ENCODE measurements at places on chromosomes 16 and 17.

GRCh38 chr17:3977387-3977786, 13.2 kb upstream of the ATP2A3 start:
- no peak for DNase-seq

- DNase-seq = no peak
Observed at GRCh38 chr17:28228109-28228840, 90.7 kb upstream of the TMEM97 start.

DNA sequence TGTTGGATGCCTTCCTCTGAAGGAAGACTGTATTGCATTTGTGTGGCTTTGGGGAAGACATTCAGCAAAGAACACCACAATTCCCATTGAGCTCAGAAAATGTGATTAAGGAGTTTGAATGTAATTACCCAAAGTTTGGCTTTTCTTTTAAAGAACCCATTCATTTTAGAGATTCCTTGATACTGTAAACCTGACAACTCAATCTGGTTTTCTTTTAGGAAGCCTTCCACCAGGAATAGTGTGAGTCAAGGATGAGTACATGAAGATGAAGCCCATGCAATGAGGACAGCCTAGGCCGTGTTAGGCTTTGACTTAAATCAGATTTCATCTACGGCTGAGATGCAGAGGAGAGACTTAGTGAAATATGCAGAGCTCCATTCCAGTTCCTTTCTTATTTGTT, 271.7 kb upstream of the TBX2 start:
- no peak for DNase-seq

DNA sequence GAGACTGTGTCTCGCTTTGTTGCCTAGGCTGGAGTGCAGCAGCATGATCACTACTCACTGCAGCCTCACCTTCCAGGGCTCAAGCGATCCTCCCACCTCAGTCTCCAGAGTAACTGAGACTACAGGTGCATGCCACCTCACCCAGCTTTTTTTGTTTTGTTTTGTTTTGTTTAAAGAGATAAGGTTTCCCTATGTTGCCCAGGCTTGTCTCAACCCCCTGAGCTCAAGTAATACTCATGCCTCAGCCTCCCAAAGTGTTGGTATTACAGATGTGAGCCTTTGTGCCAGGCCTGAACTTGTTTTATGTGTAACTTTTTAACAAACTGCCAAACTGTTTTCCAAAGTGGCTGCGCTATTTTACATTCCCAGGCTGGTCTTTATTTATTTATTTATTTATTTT, 41.8 kb upstream of the NUDT7 start:
- DNase-seq = no peak

GRCh38 chr17:36920032-36921005, 17.0 kb upstream of the LHX1 start:
- DNase-seq = no peak

DNA sequence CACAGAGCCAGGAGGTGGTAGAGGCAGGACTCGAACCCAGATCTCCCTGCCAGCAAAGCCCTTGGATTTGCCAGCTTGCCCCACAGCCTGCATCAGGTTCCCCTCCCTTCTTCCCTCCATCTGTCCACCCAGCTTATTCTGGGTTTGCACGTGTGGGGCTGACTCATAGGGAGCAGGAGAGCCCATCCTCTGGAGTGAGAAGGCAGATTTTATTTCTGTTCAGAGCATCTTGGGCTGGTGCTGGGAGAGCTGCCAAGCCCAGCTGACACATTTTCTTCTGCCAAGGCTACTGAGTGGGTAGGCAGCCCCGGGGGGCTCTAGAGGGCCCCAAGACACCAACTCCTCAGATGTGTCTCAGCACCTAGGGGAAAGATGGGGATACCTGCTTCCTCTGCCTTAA, 106.3 kb upstream of the CRHR1 start:
- DNase-seq = no peak

- DNase-seq = no peak
Observed at GRCh38 chr17:9475101-9475658, 100.4 kb downstream of the STX8 start.

GRCh38 chr17:48641541-48642058, 15.4 kb upstream of the HOXB9 start:
- DNase-seq = no peak

DNA sequence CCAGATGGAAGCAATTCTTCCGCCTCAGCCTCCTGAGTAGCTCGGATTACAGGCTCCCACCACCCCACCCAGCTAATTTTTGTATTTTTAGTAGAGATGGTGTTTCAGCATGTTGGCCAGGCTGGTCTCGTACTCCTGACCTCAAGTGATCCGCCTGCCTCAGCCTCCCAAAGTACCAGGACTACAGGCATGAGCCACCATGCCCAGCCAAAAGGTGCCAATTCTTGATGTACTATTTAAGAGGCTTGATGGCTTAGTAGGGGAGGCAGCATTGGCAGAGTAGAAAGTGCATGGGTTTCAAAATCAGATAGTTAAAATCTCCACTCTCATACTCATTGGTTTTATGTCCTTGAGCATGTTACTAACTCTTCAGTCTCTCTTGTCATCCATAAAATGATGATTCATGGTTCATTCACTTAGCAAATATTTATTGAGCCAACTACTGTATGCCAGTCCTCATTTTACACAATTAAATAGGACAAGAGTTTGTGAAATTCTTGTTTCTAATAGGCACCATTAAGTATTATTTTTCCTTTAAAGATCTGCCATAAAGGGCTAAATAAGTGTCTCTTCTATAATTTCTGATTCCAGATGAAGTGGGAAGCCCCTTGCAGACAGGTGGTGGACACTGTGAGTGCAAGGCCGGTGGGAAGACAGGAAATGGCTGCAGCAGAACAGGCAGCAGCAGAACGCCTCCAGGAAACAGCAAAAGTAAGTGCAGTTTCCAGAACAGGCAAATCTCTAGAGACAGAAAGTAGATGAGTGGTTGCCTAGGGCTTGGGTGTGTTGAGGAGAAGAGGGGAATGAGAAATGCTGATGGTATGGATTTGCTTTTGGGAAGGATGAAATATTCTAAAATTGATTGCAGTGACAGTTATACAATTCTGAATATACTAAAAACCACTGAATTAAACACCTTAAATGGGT, 8.2 kb upstream of the RPL27 start:
- DNase-seq = no peak

DNA sequence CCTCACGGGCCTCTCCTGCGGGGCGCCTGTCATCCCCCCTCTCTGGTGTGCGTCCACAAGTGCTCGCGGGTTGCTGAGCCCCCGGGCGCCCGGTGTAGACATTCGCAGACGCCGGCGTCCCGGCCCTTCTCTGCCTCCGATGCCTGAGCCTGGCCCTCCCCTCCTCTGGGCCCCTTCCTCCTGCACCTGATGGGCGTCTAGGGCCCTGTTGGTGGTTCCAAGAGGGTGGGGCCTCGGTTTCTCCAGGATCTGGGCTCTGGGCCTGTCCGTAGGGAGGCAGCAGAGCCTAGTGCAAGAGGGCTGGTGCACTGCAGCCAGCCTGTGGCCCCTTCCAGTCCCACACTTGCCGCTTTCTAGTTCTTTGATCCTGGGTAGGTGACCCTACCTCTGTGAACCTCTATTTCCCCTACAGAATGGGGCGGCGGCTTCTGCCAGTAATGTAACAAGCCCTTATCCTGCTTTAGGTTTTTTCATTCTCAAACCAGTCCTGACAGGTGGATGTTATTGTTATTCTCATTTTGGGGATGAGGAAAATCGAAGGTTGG, 623 bp downstream of the E4F1 start:
- DNase-seq = no peak

- no peak for DNase-seq
Observed at GRCh38 chr17:50361561-50362480, 11.2 kb downstream of the MRPL27 start.

Measured in NCI-H1930 (cell line).